ENCODE measurements at places on chromosomes 7 and 10.
A peak's percentile ranks its signal among the peaks of the same experiment; 100 is the strongest.

DNA sequence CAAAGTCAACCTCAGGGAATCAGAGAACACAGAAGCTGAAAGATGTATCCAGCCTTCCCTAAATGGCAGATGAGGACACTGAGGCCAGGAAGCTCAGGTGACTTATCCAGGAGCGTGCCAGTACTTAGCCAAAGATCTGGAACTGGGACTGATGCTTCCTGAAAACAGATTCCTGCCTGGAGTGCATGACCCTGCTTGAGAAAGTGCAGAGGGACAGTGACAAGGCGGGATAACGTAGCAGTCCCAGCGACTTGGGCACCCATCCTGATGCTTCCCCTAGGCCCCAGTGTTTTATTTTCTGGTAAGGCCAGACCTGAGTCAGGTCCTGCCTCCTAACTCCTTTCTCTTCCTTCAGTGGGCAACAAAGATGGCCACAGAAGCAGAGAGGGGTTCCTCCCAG is 48.6 kb downstream of the KIAA1217 start:
- no peak for DNase-seq

DNA sequence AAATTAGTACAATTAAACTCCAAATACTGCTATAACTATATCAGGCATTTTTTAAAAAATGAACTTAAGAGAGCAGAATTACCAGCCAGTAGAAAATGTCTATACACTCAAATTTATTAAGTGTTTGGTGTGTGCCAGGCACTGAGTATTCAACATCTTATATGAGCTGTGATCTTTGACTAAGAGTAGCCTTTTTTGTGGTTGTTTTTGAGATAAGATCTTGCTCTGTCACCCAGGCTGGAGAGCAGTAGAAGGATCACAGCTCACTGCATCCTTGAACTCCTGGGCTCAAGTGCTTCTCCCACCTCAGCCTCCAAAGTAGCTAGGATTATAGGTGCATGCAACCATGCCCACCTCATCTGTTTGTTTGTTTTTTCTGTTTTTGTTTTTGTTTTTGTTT is 102.5 kb upstream of the CELF2 start:
- no peak for DNase-seq

DNA sequence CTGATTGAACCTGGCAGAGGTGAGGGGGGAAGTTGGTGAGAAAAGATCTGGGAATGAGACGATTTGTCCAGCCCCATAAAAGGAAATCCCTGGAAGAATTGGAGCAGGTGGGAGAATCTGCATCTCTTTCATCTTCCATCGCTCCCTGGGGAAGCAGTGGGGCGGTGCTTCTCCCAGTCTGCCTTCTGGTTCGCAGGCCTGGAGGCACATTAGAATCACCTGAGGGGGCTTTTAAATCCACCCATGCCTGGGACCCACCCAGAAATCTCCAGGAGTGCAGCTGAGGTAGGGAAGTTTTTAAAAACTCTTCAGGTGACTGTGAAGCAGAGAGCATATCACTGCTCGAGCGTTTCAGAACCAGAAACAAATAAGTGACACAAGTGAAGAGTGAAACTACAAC is 26.7 kb upstream of the SYPL1 start:
- DNase-seq, result no peak

DNA sequence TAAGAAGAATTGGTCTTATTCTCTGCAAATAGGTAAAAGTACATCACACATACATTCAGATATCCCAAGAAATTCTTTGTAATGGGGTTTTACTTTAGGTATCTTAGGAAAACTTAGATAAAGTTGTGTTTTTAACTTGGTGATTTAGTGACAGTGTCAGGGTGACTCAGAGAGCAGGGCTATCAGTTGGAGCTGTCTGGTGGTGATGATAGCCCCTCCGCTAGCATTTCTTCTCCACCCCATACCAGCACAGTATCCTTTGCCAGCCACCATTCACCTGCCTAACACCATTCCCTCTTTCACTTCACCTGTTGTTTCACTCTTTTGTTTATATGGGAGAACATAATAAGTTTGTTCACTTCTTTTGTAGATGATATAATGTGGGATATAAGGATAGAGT is 30.4 kb downstream of the VPS50 start:
- no peak for DNase-seq

DNA sequence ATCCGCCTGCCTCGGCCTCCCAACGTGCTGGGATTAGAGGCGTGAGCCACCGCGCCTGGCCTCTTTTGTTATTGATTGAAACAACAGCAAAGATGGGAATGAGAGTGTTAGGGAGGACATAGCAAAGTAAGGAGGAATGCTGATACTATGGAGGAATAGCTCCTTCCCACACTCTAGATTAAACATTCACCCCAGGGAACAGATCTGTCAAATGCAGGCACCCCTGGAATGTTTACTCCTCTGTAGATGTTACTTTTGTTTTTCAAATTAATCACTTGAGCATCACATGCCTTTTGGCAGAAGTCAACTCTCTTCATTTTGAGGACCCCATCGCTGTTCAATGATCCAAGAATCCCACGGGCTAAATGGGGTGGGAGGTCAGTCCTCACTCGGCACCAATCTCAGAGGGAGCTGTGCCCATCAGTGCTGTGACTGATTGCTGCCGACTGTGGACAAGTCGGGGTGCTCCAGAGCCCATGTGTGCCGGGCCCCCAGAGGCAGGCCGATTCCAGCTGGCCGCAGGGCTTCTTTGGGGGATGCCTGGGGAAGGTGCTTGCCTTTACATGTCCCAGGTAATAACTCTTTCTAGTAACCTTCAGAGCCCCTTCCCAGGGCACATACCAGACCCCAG is 10.2 kb upstream of the COBL start:
- no peak for DNase-seq

DNA sequence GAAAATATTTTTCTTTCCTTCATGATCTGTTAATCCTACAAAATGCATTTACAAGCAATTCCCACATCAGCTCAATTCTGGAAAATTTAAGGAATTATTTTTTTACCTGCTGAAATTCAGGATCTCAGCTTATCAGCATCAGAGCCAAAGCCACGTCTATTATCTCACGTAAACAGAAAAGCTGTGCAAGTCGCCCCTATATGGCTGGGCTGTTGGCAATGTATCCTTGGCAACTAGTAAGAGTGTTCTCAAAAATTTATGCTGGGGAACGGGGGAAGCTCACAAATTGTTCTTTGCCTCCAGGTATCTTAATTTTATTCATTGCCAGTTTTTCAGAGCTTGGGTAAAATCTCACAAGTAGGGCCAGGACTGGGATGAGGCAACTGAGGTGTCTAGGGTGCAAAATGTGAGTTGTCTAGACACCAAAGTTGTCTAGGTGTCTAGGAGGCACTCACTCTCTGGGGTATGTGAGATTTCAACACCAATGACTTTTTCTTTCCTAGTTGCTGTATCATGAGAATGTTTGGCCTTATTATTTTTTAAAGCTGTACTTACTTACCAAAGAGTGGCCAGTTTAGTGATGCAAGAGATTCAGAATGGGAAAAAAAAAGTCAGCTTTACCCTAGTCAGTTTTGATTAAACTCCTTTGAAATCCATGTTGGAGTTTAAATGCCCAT is 5.1 kb downstream of the GSTO2 start:
- no peak for DNase-seq

- no peak for DNase-seq
Observed at GRCh38 chr7:29924684-29925083, 64.9 kb downstream of the SCRN1 start.

DNA sequence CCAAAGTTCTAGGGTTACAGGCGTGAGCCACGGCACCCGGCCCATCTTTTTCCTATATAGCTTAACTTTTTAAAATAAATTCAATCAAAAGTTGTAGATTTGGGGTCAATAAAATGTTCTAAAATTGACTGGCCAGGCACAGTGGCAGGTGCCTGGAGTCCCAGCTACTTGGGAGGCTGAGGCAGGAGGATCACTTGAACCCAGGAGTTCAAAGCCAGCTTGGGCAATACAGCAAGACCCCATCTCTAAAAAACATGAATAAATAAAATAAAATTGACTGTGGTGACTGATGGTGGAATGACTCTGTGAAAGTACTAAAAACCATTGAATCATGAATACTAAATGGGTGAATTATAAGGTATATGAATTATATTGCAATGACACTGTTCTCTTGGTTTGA is 20.8 kb downstream of the P4HA1 start:
- DNase-seq, result no peak

- DNase-seq, result no peak
Observed at GRCh38 chr7:103991406-103991805, 1.9 kb upstream of the RELN start.

- peak; percentile 25 for DNase-seq
Observed at GRCh38 chr7:133139350-133139749, 57.5 kb upstream of the CHCHD3 start.

DNA sequence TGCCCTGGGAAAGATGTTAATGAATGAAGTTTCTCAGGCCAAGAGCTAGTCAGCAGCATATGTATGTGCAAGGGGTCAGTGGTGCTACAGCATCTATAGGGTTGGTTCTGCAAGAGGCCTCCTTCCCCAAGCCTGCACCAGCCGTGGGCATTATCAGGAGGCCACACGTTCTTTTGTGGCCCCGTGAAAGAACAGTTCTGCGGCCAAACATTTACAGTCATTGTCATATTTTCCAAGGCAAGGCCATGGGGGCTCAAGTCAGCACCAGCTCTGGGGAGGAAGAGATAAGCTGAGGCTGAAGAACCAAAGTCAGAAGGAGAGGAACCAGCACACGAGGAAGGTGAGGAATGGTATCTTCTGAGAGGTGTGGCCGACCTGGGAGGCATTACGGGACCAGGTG is 54.4 kb upstream of the TMEM72 start:
- no peak for DNase-seq

DNA sequence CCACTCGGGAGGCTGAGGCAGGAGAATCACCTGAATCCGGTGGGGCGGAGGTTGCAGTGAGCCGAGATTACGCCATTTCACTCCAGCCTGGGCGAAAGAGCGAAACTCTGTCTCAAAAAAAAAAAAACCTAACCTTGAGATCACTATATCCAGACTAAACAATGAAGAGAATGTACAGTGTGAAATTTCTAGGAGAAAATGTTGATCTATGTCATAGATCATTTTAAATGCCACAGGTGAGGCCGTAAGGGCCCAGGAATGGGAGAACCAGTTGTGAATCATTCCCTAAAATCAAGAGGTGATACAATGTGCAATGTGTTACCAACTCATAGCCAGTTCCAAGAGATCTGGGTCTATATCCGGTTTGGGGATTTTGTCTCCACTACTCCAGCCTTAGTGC is 158.0 kb downstream of the CACNB2 start:
- DNase-seq, result no peak

DNA sequence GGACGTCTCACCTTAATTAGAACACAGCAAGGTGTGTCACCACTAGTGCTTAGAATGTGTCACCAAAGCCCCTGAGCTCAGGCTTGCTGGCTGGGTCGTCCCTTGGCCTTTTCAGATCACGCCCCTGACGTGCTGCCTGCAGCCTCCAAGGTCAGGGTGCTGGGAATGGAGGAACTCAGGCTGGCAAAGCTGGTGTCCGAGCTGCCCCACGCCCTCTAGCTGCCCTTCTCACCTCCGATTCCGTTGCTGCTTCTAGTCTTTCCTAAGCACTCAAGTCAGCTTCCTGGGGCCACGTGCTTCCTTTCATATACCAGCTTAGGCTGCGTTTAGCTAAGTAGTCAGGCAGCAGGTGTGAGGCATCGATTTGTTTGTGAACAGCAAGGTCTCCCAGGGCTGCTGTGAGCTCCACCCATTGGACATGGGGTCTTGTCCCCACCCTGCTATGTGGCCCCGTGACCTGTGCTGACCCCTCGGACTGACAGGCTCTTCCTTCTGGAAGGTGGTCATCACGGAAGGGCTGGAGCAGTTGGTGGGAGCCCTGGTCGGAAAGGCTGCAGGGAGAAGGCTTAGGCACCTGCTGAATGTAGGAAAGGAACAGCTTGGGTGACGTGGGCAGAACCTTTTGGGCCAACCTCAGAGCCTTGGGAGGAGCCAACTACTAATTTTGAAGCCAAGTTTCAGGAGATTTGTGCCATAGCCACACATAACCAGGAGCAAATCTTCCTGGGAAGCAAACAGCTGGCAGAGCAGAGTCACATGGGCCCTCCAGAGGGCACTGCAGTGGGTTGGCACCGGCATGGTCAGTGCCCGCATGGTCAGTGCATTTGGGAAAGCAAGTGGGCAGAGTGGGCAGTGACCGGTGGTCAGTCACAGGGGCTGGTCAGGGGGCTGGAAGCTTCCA is 28.8 kb downstream of the VIPR2 start:
- no peak for DNase-seq

GRCh38 chr7:130346177-130346905 is 1.7 kb downstream of the CPA5 start:
- no peak for DNase-seq

- DNase-seq, result peak; percentile 84
Observed at GRCh38 chr7:106187613-106188350, 75.7 kb upstream of the SYPL1 start.

- no peak for DNase-seq
Observed at GRCh38 chr7:23454881-23455526, 15.3 kb downstream of the IGF2BP3 start.

DNA sequence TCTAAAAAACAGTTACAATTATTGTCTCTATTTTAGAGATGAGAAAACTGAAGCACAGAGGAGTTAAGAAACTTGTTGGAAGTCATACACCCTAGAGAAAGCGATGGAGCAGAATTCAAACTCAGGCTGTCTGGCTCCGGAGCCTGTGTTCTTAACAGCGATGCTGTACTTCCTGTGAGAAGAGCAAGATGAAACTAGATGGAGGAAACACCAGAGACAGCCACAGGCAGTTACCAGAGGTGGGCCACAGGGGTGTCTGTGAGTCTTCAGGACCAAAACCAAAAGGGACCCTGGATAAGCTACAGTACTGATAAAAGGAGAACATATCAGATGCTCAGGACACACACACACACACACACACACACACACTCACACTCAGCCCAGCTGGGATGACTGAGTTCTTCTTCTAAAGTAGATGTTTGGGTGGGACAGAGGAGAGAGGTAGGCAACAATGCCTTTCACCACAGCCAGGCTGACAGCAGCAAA is 289.2 kb downstream of the FZD1 start:
- DNase-seq, result no peak

GRCh38 chr10:89421018-89421476 is 6.7 kb downstream of the IFIT5 start:
- DNase-seq, result no peak

DNA sequence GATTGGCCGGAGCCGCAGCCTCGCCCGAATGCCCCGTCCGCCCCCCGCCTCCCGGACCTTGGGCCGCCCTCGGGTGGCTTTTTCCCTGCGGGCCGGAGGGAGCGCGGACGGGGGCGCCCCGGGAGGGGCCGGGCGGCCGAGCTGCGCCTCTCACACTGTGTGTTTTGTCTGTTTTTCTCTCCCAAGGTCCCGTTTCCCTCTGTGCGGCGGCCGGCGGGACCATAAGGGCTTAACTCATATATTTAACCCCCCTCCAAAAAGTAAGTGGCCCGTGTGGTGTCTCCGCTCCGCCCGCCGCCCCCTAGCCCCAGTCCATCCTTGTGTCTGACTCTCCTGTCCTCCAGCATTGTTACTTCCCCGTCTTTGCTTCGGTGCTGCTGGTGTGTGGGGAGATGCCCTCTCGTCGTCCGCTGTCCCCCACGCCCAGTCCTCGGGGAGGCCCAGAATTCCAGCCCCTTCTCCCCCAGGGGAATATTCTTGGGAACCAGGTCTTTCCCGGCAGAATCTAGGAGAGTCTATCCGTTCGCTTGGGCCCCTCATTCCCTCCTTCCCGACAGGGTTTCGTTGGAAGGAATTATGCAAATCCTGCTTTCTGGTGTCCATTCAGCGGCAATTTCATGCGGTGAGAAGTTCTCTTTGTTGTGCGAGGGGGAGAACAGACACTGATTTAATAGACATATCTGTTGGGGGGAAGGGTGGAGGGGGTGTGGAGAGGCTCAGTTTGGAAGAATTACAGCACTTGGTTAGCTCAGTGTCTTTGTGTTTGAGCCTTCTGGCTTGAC is 1.3 kb downstream of the LCOR start:
- peak; percentile 39 for DNase-seq

- DNase-seq, result no peak
Observed at GRCh38 chr7:7119729-7120128, 62.6 kb upstream of the C1GALT1 start.

Data from mammary epithelial cell (primary cell).